Stimulated activated CD4-positive, alpha-beta T cell treated with anti-CD3 and anti-CD28 coated beads, Interleukin-1b, Interleukin-23, amount 100 ng/mL, for 48 hours (primary cell): ENCODE measurements at places on chromosomes 16 and 17.

DNA sequence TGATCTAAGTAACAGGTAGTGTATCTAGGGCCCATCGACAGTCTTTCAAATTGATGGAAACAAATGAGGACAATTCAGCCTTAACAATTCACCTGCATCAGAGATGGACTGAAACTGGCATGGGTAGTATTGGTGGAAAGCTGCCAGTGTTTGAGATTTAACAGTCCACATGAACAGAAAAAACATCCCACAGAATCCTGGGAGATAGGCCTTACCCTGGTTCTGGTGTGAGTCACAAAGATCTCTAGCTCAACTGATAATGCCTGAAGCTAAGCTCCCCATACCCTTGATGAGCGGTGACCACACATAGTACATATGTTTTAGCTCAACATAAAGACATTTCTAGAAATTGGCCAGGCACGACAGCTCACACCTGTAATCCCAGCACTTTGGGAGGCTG is 21.9 kb downstream of the CRK start:
- DNase-seq, result no peak

DNA sequence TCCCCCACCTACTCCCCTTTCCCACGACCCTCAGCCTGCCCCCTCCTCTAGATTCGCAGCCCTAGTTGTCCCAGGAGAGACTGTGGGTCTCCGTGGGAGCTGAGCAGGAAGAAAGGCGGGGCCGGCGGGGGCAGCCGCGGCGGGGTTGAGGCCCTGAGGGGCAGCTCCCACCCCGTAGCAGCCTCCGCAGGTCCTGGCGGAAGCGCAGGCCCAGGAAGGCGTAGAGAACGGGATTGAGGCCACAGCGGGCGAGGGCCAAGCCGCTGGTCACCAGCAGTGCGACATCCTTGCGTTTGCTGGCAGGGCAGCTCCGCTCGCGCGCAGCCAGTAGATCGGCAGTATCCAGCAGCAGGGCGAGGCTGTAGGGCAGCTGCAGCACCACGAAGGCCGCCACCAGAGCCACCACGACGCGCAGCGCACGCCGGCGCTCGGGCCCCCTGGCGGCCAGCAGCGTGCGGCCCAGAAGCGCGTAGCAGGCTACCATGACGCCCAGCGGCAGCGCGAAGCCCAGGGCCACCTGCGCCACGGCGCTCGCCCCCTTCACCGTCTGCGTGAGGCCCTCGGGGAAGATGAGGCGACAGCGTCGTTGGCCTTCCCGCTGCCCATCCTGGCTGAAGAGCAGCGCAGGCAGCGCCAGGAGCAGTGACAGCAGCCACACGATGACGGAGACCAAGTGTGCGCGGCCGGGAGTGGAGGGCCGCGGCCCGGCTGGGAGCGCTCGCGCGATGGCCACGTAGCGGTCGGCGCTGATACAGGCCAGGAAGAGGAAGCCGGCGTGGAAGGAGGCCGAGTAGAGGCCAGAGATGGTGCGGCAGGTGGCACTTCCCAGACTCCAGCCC is 1.9 kb downstream of the CCR10 start:
- peak; percentile 74 for DNase-seq

DNA sequence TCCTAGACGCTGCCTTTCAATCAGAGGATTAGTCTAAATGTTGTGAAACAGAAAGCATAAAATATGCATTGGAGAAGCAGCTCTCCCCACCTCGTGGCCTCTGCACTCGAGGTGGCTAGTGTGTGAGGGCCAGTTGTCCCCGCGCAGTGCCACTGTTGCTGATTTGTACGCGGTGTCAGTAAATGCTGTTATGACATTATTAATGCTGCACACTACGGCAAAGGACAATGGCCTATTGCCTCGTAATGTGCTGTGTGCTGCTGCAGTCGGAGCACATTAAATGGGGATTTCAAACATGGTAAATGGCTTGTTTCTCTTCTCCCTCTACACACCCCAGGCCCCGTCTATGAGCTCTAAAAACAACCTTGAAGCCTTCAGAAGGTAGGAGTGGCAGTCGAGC is 5.7 kb upstream of the MGAT5B start:
- DNase-seq, result no peak

GRCh38 chr16:89922477-89922883 is 662 bp upstream of the TUBB3 start:
- DNase-seq, result no peak

DNA sequence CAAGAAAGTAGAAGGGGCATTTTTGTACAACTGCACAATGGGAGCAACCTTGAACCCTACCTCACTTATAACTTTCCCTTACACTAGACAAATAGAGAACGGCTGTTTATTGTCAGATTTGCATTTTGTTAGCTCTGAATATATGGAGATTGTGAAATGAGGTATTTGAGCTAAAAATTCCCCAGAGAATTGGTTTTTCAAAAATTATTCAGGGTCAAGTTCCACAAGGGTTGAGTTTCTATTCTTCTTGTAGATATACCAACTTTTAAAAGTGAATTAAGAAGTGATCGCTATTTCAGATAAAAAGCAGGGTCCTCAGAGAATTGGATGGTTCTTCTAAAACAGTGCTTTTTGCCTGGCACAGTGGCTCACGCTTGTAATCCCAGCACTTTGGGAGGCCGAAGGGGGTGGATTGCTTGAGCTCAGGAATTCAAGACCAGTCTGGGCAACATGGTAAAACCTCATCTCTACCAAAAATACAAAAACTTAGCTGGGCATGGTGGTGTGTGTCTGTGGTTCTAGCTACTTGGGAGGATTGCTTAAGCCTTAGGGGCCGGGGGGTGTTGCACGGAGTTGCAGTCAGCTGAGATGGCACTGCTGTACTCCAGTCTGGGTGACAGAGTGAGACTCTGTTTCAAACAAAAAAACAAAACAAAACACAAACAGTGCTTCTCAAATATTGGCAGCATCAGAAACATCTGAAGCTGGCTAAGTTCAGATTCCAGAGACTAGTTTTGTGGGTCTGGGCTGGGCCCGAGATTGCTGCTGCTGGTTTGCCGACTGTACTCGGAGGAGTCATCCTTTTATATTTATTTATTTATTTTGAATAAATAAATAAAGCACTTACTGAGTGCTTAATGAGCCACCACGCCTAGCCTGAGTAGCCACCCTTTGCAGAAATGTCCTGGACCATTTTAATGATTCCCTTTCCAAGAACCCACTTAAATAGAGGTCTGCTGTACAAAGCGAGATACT is 50.9 kb downstream of the PECAM1 start:
- no peak for DNase-seq

- no peak for DNase-seq
Measured at GRCh38 chr17:37752482-37752881, 7.6 kb upstream of the HNF1B start.

DNA sequence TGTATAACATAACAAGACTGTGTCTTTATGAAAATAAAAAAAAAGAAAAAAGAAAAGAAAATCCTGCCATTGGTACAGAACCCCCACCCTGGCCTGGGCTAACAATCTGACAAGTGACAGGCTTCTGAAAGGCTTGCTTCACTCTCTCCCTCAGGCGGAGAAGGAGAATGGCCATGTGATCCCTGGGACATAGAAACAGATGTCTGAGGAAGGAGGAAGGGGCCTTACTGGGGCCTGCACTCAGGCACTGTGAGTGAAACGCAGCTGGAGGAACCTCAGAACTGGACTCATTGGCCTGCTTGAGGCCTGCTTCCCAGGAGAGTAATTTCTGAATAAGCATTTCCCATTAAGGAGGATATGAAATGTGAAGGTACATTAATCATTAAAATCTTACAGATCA is 17.5 kb downstream of the MAP3K14 start:
- DNase-seq, result no peak

DNA sequence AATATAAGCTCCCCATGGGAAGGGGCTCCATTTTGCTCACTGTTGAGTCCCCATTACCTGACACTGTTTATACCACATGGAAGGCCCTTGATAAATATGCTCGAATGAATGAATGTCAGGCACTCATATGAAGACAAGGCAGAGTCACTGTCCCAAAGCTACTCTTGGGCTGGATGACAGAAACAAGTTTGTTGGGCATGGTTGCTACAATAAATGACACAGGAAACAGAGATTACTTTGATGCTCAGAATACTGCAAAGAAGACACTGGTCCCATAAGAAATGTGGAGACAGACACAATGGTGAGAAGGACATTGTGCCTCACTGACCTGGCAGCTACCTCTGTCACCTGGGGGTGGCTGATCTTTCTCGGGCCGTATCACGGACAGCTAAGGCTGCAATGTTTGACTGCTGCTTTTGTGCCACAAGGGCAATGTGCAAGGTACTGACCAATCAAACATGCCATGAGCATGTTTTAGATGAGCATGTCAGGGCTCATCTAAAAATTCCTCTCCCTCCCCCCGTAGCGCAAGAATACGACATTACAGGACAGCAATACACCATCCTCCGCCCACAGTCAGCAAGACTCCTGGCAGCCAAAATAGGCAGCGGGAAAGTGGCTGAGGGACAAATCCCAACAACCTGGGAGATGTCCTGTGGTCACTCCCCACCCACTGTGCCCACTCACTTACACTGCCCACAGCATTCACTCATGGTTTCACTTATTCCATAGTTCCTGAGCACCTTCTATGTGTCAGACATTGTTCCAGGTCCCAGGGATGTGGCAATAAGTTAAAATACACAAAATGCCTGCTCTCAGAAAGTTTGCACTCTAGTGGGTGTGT is 5.0 kb downstream of the PIK3R6 start:
- DNase-seq, result no peak

DNA sequence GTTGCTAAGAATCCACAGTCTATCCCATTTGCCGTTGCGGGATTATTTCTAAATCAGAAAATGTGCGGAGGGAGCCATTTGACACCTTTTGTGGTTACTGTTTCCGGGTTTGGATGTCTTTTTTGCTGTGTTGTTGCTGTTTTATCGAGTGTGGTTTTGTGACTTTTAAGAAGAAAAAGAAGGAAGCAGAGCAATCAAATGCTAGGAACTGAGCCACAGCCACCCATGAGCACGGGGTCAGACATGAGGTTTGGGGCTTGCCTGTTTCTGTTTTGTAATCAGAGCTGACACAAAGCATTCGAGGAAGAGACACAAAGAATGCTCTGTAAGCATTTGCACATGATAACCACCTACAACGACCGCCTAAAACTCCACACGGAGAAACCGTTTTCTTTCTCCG is 53.1 kb upstream of the CHMP6 start:
- peak; percentile 31 for DNase-seq

DNA sequence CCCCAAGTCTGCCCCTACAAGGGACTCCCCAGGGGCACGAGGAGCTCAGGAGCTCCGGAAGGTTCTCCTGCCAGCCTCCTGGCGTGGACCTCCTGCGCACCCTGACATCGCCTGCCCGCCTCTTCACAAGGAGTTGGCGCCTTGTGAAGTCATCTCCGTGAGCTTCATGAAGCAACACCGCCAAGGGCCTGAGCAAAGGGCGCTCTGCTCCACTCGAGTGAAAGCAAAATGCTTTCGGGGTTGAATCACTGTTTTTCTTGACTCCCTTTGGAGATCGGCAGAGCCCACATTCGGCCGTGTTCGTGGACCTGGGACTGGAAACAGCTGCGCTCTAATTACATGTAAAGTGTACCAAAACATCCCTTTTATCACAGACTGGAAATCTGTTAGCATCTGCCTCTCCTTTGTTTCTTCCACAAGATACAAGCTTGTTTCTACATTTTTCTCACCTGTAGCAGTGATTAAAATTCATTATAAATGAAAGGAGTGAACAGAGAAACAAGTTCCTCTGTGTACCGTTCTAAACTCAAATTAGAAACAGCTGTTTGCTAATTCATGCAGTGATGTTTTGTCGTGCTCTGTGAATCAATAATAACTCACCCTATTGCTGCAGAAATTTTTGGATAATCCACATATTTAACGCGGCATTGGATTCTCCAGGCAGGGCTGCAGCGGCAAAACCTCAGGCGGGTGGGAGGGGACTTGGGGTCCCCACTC is 203.3 kb downstream of the ZNF423 start:
- DNase-seq, result no peak

DNA sequence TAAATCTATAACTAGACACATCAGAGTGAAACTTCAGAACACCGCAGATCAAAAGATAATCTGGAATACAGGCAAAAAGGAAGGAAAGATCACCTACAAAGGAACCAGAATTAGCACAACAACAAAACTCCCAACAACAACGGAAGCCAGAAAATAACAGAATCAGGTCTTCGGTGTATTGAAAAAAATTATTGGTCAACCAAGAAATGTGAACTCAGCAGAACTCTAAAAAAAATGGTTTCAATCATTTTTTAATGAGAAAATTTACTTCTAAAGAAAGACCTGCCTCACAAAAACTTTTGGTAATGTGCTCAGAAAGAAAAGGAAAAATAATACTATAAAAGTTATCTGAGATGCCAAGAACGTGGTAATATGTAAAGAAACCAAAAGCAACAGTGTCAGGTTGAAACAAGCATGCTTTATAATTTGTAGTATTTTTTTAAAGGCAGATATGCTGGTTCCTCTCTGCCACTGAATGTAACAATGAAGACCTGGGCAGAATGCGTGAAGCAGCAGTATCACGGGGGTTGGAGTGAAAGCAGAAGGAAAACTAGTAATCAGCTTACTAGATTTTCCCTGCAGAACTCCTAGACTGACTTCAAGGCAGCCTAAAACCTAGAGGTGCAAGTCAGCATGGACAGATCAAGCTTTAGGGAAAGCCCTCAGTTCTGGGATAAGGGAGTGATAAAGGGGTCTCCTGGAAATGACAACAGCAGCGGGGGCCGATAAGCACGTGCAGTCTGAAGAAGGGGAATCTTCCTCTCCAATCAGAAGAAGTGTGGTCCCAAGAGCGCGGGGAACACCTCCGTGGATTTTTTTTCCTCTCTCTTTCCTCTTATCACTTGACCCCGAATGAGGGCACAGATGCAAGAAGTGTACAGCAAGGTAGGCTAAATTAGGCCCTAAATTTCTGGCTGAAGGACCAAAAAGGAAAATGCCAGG is 80.9 kb upstream of the TEKT1 start:
- DNase-seq, result no peak

- peak; percentile 43 for DNase-seq
Measured at GRCh38 chr17:82985973-82986372, 93.4 kb upstream of the METRNL start.

DNA sequence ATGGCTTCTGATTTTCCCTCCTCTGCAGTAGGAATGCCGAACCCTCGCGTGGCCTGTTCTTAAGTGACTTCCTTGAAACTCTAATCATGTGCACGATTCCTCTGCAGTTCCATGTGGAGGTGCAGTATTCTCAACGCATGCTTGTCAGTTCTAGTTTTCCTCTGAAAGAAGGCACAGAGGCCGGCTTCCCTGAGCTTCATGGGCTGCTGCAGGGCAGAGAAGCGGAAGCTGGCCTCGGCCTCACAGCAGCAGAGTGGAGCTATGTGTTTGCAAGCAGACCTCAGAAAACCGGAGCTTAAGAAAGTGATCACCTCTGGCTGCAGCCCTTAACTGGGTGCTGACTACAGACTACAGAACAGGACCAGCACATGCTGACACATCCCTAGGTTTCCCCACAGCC is 500.7 kb downstream of the GRIN2A start:
- DNase-seq, result no peak

- DNase-seq, result peak; percentile 89
Measured at GRCh38 chr16:4734730-4735535, 596 bp downstream of the DNAAF8 start.
